Left cardiac atrium (tissue), 4 donors: ENCODE measurements at places on chromosomes 3 and 15.
A peak's percentile ranks its signal among the peaks of the same experiment; 100 is the strongest.

- DNase-seq = no peak
Measured at GRCh38 chr3:160612386-160613075, 47.2 kb upstream of the KPNA4 start.

- peak; percentile 58 for DNase-seq
Measured at GRCh38 chr3:119652306-119653033, 7.9 kb downstream of the POPDC2 start.

- DNase-seq = no peak
Measured at GRCh38 chr15:68768321-68768720, 52.4 kb downstream of the ANP32A start.

- DNase-seq = no peak
Measured at GRCh38 chr15:83846847-83847246, 192.9 kb downstream of the ADAMTSL3 start.

GRCh38 chr3:4939276-4939675, 40.0 kb upstream of the BHLHE40 start:
- DNase-seq = no peak

- no peak for DNase-seq
Measured at GRCh38 chr15:71691081-71691457, 119.3 kb upstream of the NR2E3 start.

GRCh38 chr3:195895861-195896360, 12.4 kb downstream of the TNK2 start:
- DNase-seq = peak; percentile 74
